Endothelial cell (in vitro differentiated cells): ENCODE measurements at places on chromosomes 11 and 22.

GRCh38 chr11:7501894-7502293 lies 11.9 kb upstream of the PPFIBP2 start:
- DNase-seq, result no peak

DNA sequence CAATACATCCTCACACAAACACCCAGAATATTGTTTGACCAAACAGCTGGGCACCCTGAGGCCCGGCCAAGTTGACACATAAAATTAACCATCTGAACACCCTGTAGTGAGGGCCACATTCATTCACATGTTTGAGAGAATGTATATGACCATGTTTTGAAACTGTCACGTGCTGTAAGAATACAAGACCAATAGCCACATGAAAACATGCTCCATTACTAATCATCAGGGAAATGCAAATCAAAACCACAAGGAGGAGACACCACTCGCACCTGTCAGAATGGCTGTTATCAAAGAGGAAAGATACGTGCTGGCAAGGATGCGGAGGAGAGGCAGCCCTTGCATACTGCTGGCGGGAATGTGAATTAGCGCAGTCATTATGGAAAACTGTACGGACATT lies 38.3 kb upstream of the IGSF9B start:
- no peak for DNase-seq

DNA sequence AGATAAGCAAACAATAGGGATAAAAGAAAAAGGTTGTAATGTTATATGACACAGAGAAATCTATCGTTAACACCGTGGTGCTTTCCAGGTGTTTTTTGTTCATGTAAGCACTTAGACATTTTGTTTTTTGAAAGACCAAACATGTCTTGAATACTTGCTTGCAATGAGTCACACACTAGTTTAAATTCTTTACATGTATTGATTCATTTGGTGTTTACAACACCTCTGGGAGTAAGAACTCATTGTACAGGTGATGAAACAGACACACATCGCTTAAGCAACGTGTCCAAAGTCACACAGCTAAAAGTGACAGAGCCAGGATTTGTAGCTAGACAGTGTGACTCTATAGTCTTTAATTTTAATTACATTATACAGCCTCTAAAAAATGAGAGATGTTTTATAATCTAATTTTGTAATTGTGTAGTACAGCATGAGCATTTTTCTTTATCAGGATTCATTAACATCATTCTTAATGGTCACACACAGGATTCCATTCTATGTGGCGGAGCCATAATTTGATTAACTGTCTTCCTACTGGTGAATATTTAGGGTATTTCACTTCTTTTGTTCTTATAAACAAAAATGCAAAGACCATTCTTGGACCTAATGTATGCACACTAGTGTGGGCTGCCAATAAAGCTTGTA lies 148.8 kb downstream of the DBX1 start:
- DNase-seq, result no peak

DNA sequence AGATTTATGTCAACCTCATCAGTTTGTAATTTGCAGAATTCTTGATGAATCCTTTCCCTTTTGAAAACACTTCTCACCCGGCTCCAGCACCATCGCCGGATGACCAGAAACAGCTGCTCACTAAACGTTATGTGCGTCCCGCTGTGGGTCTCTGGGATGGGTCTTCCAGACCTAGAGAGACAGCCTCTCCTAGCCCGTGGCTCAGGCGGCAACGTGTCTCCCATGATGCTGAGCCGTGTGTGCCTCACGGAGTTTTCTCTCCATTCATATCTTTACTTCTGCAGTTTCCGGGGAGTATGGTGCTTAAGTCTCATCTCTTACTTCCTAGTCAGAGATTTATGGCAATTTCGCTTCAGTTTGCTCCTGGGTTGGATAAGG lies 25.0 kb upstream of the ACR start:
- DNase-seq, result no peak

- peak; percentile 63 for DNase-seq
These were observed 118.2 kb upstream of the CRYBB3 start for GRCh38 chr22:25081409-25081824.

- DNase-seq, result no peak
These were observed 9.4 kb upstream of the TRIM29 start for GRCh38 chr11:120147094-120147949.

DNA sequence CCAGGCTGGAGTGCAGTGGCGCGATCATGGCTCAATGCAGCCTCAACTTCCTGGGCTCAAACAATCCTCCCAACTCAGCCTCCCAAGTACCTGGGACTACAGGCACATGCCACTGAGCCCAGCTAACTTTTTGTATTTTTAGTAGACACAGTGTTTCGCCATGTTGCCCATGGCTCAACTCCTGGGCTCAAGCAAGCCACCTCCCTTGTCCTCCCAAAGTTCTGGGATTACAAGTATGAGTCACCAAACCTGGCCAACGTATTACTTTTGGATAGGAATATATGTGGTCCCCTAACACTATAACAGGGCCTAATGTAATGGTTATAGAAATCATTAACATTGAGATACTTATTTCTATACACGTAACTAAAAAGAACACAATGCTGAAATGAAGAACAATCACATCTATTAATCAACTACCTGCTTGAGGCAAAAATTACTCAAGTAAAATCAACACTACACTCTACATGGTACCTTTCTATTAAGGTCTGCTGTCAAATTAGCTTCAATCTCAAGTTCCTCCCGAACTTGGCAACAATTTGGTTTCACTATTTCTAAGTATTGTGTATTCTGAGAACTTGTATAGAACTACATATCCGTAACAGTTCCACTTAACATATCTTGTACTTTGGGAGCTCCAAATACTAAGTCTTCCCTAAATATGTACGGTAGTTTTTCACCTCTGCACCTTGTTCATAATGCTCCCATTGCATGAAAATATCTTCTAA lies 124.9 kb downstream of the FCHSD2 start:
- DNase-seq, result no peak
